Vagina (tissue), 2 donors: ENCODE measurements at places on chromosomes 12 and 14.

- H3K4me1 ChIP-seq, result peaks cover 10% of the 10 kb centered on the region
- no peak for DNase-seq
- no peaks in the 10 kb centered on the region for H3K36me3 ChIP-seq
Observed at GRCh38 chr12:29350080-29350479, 30.9 kb downstream of the ERGIC2 start.

DNA sequence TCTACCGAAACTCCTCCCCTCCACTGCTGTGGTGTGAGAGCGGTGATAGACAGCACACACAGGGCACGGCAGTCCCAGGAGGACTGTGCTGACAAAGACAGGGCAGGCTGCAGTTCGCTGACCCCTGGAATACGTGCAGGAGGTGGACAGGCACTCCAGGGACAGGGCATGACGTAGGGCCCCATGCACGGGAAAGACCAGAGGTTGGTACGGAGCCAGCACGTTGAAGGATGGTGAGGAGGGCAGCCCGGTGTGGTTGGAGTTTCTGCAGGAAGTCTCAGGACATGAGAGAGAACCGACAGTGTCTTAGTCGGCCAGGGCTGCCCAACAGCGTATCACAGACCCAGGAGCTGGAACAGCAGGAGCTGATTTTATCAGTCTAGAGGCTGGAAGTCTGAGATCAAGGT, 254.2 kb upstream of the FKBP4 start:
- no peaks in the 10 kb centered on the region for H3K36me3 ChIP-seq
- H3K4me1 ChIP-seq, result no peaks in the 10 kb centered on the region
- H3K27ac ChIP-seq, result no peak overlapping the region
- no peak for DNase-seq

DNA sequence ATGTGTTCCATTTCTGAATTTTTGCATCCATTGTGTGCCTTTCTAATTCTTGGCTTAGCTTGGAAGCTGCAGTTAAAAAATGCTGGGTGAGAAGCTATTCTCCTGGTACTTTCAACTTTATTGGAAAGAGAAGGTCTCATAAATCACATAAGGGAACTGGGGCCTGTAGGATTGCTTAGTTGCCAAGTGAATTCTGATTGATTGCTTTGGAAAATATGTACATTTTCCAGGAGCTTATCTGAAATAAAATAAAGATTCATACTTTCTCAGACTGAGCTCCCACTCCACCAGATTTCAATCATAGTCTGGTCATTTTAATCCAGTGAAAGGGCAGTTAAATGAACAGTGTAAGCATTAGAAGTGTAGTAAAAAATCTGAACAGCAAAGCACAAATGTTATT, 50.0 kb upstream of the PRICKLE1 start:
- no peaks in the 10 kb centered on the region for H3K36me3 ChIP-seq
- H3K4me1 ChIP-seq, result no peaks in the 10 kb centered on the region
- H3K4me3 ChIP-seq, result no peak overlapping the region
- DNase-seq, result no peak

DNA sequence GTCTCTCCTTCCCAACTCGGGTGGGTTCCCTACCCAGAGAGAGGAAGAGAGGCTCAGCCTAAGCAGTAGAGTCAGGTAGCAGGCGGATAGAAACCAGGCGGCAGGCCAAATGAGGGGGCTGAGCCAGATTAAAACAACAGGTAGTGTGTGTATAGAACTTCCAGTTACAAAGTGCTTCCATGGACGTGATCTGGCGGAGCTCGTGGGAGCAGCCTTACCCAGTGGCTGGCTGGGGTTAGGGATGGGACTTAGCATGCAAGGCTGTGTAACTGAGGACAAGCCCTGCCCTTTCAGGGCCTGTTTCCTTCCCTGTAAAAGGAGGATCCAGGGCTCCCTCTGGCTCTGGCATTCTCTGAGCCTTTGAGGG, 8.3 kb downstream of the KRT80 start:
- no peaks in the 10 kb centered on the region for H3K27me3 ChIP-seq
- no peak overlapping the region for H3K4me3 ChIP-seq
- H3K36me3 ChIP-seq, result no peaks in the 10 kb centered on the region
- DNase-seq, result no peak
